CD8-positive, alpha-beta memory T cell (primary cell): ENCODE measurements at places on chromosomes 1 and 21.

DNA sequence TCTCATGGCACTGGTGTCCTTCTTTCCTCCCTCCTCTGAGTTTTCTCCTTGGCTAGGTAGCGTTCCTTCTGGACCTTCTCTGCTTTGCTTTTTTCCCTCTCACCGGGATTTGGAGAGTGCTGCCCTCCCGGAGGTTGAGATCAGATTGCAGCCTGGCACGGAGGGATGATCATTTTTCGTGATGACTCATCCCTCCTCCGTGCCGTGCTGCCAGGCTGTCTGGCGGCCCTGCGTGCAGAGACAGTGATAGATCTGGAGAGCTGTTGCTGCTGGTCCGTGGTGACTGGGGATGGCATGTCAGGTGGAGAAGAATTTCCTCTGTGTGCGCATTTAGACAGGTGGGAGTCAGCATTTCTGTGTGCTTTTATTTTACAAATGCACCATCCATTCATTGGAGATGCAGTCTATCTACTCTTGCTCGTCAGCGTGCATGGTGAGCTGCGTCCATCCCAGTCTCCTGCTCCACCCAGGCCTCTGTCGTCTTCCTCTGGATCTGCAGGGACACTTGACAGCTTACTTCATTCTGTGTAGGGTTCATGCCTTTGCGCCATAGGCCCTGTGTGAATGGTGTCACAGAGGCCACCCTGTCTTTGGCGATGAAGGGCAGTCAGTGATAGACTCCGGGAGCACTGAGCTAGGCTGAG is 104.4 kb downstream of the PCBP3 start:
- no peak for DNase-seq

DNA sequence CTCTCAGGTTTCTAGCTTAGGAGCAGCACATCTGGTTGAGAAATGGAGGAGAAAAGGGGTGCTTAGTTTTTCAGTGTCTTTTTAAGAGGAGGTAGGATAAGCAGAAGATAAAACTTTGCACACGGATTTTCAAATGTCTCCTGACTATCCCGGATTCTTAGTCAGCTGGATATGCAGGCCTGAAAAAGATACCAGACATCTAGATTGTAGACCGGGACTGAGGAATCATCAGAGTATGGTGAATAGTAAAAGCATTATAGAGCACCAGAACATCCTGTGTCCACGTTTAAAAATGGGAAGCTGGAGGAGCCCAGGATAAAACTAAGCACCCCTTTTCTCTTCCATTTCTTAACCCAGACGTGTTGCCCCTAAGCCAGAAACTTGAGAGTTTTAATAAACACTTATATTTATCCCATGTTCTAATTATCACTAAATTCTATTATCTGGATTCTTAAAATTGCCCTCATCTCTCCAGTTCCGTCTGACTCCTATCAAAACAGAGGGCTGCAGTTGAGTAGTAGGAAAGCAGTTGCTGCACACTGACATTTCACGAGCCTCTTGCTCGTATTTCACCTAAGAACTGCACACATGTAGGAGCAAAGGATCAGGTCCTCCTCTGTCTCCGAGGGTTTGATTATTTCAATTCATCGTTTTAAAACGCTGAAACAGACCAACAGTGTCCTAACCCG is 609 bp downstream of the PIGK start:
- no peak for DNase-seq

- DNase-seq: no peak
Observed at GRCh38 chr1:98314601-98315000, 346.9 kb upstream of the SNX7 start.

DNA sequence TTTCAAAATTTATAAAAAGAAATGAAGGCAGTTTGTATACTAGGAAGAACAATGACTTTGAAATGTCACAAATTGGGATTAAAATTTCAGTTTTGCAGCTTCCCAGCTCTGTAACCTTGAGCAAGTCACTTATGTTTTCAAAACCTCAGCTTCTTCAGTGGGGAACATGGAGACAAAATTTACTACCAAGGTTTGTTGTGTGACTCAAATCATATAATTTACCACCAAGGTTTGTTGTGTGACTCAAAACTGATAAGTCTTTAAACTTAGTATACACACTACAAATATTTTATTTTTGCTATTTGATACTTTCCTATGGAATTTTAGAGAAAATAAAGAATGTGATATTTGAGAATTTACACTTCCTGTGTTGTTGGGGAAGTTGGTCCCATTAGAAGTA is 219.9 kb downstream of the KCTD3 start:
- DNase-seq: no peak

DNA sequence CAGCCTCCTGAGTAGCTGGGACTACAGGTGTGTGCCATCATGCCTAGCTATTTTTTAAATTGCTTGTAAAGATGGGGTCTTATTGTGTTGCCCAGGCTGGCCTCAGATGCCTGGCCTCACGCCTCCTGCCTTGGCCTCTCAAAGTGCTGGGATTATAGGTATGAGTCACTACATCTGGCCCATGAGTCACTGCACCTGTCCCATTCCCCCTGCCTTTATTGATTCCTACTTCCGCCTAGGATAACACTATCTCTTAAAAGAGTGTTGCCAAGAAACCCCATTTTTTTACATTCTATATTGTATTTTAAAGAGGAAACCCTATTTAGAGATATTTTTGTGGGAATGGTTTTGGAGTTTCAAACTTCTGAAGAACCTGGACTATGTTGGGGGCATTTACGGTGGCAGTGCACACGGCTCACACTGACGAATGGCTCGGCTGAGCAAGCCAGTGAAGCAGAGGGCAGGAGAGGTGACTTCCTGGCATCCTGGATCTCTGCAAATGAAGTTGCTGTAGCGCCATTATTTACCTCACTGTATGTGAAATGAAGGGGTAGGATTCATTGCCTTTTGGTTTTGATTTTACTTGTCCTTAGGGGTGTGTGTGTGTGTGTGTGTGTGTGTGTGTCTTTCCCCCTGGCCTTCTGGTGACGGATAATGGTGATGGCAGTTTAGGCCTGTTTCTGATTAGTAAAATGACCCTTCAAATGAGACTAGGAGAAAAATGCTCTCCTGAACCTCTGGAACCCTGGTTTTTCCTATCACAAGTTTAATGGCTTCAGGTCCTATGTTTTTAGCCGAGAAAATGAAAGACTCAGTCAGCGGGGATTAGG is 22.5 kb downstream of the KIF26B start:
- no peak for DNase-seq

DNA sequence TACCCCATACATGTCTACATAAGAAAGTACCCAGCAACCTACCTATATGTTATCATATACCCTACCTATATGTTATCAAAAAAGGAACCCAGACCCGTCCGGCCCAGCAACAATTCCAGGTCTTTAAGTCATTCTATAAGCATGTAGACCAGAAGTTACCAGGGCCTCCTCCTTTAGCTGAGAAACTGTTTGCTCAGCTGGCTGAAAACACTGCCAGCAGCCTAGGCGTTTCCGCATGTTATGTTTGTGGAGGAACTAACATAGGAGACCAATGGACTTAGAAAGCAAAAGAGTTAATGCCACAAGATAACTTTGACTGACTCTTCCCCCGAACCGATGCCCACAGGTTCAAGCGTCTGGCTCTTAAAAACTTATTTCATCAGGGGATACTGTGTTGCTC is 7.1 kb upstream of the ZNF678 start:
- no peak for DNase-seq
